ENCODE measurements at places on chromosomes 3 and 15.

- H3K4me3 ChIP-seq, result no peak overlapping the region
- H3K36me3 ChIP-seq, result no peaks in the 10 kb centered on the region
- H3K4me1 ChIP-seq, result peaks cover 14% of the 10 kb centered on the region
Measured at GRCh38 chr3:111151438-111151837, 79.8 kb downstream of the NECTIN3 start.

DNA sequence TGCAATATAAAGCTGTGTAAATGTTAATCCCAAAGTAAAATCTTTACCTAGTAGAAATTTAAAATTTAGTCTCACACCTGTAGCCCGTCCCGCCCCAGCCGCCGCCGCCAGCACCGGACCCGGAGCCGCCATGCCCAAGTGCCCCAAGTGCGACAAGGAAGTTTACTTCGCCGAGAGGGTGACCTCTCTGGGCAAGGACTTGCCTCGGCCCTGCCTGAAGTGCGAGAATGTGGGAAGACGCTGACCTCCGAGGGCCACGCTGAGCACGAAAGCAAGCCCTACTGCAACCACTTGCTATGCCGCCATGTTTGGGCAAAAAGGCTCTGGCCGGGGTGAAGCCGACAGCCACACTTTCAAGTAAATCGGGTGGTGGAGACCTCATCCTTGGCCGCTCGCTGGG is 22.1 kb upstream of the TOP2B start:
- no peaks in the 10 kb centered on the region for H3K4me1 ChIP-seq
- H3K36me3 ChIP-seq, result no peaks in the 10 kb centered on the region
- no peak overlapping the region for H3K27ac ChIP-seq
- no peaks in the 10 kb centered on the region for H3K27me3 ChIP-seq
- no peak overlapping the region for H3K4me3 ChIP-seq

DNA sequence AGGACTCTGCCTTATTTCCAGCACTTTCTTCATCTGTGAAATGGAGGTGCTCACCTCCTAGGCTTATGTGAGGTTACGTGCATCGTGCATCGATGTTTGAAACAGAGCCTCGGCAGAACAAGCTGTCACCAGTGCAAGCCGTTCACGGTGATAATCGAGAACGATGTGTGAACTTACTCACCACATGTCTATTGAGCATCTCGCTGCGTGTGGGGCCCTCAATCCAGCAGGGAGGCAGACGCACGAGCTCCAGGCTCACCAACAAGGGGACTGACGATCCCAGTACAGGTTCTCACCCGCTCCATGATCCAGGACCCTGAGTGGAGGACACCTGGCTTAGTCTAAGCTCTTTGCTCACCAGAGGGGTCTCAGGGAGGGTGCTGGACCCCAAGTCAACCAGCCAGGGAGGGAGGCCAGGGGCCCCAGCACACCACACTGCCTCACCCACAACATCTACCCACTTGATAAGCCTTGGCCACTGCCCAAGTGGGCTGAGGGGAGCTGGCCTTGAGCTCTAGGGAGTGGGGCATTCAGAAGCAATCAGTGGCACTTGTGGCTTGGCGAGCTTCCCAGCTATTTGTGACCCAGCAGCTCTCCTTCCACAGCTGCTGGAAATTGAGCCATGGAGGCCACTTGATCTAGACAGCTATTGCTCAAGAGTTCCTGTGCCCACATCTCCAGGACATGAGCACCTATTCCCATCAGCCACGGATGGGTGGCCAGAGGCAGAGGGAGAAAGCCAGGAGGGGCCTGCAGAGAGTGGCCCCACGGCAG is 34.4 kb upstream of the SLC6A1 start:
- no peak overlapping the region for H3K4me3 ChIP-seq
- DNase-seq, result no peak
- no peak overlapping the region for H3K27ac ChIP-seq
- H3K4me1 ChIP-seq, result no peaks in the 10 kb centered on the region
- H3K36me3 ChIP-seq, result no peaks in the 10 kb centered on the region
- H3K27me3 ChIP-seq, result no peaks in the 10 kb centered on the region

DNA sequence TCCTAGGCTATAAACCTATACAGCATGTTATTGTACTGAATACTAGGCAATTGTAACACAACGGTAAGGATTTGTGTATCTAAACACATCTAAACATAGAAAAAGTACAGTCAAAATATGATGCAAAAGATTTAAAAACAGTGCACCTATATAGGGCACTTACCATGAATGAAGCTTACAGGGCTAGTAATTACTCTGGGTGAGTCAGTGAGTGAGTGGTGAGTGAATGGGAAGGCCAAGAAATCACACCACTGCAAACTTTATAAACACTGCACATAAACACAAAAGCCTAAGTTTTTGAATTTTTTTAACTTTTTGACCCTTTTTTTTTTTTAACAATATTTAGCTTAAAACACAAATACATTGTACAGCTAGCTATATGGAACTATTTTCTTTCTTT is 204.7 kb upstream of the CTNNB1 start:
- peaks cover 8% of the 10 kb centered on the region for H3K4me1 ChIP-seq

DNA sequence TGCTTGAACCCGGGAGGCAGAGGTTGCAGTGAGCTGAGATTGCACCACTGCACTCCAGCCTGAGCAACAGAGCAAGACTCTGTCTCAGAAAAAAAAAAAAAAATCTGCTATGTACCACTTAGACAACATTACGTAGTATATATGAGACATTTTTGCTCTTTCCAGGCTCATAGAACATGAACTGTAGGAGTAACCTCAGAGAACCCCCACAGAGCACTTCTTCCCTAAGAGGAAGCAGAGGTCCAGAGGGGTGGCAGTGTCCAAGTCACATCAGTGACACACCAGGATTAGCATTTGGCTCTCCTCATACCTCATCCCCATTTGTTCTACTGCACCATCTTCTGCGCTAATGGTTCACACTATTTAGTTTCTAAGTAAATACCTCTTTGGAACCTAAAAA is 33.7 kb downstream of the ARRDC4 start:
- H3K27ac ChIP-seq, result no peak overlapping the region
- H3K4me3 ChIP-seq, result no peak overlapping the region
- H3K4me1 ChIP-seq, result peaks cover 18% of the 10 kb centered on the region

Data from RWPE2 (cell line).